ENCODE measurements at places on chromosomes 16 and 17.

- DNase-seq: no peak
Measured at GRCh38 chr16:3609895-3610697, 1.3 kb downstream of the SLX4 start.

DNA sequence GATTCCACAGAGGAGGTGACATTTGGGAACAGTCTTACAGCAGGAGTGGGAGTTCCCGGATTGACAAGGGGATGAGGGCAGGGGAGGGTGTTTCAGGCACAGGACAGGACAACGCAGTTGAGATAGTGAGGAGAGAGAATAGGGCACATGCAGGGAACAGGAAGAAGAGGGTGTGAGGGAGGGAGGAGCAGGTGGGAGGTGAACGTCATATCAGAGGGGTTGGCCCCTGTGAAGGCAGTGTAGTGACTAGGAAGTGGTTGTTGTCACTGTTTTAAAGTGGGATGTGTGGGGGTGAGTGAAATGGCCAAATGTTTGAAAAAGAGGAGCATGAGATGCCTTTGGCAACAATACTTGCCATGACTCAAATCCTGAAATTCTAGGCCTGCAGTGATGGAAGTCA lies 12.2 kb downstream of the PRKCB start:
- DNase-seq: no peak

DNA sequence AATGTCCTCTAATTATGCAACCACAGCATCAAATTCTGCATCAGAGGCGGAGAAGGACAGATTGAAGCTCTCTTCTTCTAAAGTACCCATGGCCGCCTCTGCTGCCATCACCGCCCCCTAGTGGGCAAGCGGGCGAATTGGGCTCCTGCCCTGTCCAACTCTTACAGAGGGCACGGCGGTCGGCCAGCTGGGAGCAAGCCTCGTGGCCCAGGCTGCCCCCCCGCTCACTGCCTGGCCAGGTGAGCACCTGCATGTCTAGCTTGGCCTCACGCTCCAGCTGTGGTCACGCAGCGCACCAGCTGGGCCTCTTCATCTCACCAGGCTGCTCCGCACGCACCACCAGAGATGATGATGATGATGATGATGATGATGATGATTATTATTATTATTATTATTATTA lies 146.1 kb upstream of the TOM1L1 start:
- no peak for DNase-seq

DNA sequence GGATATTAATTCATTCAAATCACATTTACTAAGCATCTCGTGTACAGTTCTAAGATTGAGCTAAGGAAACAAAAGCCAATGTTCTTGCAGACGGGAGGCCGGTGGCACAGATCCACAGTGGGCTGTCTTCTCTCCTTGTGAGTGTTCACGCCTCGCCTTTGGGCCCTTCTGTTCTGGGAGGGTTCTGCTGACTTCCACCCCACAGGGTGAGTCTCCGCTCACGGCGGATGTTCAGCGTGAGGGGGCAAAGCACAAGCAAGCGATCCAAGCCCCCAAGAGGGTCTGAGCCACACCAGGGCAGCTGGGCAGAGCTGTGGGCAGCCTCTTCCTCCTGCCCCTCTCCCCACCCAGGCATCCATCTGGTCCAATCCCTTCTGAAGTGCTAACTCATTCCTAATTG lies 84.3 kb upstream of the DOC2B start:
- no peak for DNase-seq

DNA sequence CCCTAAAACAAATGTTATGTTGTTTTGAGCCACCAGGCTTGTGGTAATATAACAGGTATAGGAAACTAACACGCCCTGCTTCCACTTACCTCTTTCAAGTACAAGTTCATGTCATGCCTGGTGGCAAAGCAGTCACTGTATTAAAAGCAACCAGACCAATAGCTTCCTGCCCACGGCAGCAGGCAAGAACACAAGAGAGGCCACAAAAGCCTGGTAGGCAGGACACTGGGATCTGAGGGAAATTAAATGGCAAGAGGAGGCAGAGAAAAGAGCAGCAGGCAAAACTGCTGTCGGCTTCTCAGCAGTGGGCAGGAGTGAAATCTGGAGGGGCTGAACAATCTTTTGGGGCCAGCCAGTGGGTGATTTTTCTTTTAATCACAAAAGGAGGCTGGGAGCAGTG lies 2.2 kb downstream of the CYTH1 start:
- no peak for DNase-seq

DNA sequence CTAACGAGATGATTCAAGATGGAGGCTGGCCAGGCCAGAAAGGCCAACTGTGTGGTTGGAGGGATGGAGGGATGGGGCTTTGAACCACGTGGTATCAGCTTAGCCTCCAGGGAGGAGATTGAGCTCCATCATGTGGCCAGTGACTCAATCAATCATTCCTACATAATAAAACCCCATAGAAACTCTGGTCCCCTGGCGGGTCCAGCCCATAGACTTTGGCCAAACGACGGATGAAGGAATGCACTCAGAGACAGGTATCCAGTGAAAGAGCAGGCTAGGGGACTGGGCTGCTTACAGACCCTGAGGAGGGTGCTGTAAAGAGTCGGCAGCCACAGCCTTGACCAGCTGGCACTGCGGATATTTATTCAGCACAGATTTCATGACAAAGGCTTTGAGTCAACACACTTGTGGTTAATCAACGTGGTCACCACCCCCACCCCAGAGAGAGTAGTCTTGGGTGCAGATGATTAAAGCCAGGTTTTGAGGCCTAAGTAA lies 308.7 kb upstream of the TNRC6C start:
- no peak for DNase-seq

- no peak for DNase-seq
Measured at GRCh38 chr17:34398990-34399389, 36.0 kb upstream of the CCL1 start.

DNA sequence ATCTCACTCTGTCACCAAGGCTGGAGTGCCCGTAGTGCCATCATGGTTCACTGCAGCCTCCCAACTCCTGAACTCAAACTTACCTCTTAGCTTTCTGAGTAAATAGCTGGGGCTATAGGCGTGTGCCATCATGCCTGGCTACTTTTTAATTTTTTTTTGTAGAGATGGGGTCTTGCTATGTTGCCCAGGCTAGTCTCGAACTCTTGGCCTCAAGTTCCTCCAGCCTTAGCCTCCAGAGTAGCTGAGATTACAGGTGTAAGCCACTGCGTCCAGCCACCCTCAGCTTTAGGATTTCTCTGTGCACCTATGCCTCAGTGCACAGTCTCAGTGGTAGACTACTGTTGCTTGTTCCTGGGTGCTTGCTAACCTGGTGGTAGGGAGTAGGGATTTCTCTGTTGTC lies 5.5 kb downstream of the SLC7A6 start:
- DNase-seq: no peak

- no peak for DNase-seq
Measured at GRCh38 chr16:4811242-4811641, 8.8 kb upstream of the ROGDI start.

DNA sequence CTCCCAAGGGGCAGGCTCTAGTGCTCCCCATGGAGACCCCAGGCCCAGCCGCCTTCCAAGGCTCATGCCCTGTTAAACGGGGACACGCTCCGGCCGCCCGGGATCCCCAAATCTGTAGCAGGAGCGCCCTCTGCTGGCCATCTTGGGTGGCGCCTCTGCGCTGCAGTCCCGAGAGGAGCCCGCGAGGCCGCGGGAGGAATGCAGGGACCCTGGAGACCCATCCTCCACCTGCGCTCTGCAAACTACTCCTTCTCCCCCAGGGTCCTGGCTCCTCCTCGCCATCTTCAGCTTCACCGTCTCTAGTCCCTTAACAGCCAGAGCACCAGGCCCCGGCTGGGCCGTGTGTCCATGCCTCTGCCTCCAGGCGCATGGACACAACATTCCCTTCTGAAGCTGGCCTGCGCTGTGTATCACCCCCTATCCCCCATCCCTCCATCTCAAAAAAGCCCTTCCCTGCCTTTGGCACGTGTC lies 23.6 kb upstream of the KRT17 start:
- DNase-seq: peak; percentile 48

DNA sequence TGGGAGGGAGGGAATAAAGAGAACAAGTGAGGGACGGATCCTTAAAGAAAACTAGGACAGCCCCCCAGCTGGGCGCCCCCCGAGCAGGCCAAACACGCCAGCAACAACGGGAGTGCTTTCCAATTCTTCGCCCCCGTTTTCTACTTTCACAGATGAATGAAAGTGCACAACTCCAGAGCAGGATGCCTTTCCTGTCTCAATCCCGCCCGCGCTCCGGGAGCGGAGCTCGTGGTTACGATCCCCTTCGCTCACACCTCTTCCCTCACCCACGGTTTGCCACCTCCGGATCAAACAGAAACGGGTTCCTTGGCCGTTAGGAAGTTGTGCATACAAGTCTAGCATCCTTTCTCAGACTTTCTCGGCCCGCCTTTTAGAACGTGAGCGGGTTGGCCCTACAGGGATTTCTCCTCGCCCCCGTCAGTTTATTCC lies 680 bp downstream of the SKA2 start:
- DNase-seq: peak; percentile 50

DNA sequence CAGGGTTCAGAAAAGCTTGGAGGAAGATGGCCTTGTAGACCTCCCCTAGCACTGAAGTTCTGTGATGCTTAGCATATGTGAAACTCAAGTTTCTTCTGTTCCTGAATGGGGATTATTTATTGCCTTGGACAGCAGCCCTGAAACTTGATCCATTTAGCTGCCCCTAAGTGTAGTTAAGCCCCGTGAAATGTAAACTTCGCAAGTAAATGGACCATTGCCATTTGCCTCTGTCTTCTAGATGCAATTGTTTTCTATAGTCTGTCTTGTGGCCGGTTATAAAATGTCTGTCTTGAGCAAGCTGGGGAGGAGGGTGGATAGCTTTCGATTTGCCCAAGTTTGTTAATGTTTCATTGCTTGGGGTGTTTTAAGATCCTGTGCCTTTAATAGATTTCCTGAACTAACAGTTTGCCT lies 261.8 kb downstream of the CDH13 start:
- no peak for DNase-seq

DNA sequence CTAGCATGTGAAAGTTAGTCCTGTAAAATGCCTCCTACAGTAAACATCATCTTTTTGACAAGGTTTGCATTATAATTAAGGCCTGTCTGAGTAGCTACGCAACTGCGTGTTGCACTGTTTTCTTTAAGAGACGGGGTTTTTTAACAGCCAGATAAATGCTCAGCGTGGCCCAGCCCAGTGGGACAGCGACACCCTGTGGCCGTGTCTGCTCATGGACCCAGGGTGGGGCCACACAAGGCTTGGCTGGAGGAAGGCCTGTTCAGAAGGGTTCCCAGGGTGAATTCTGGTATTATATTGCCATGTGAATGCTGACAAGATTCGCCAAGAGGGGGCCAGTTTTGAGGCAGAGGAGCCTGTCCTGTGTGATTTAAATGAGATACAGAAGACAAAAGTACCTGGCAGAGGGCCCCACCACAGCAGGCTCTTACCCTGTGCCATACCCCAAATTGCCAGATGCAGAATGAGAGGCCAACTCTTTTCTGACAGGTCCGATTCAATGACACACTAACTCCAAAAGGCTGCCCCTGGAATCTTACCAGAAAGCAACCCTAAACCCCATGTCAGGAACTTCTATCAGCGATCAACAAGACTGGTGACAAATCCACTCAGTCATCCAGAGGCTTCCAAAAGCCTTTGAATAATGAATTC lies 65.9 kb upstream of the IRX6 start:
- DNase-seq: no peak

DNA sequence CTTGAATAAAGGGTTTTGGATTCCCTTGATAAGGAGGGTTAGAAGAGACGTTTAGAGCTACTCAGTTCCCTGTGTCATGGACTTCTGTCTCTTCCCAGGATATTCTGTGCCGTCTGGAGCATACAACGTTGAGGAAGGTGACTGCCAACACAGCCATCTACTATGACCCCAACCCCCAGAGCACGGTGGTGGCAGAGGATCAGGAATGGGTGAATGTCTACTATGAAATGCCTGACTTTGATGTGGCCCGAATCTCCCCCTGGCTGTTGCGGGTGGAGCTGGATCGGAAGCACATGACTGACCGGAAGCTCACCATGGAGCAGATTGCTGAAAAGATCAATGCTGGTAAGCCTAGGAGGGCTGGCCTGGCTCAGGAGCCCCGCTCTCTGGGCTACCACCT lies 24.7 kb downstream of the POLR2A start:
- no peak for DNase-seq

GRCh38 chr17:44279666-44280391 lies 11.9 kb upstream of the SLC4A1 start:
- no peak for DNase-seq

GRCh38 chr17:72463287-72464102 lies 342.7 kb downstream of the SOX9 start:
- no peak for DNase-seq

DNA sequence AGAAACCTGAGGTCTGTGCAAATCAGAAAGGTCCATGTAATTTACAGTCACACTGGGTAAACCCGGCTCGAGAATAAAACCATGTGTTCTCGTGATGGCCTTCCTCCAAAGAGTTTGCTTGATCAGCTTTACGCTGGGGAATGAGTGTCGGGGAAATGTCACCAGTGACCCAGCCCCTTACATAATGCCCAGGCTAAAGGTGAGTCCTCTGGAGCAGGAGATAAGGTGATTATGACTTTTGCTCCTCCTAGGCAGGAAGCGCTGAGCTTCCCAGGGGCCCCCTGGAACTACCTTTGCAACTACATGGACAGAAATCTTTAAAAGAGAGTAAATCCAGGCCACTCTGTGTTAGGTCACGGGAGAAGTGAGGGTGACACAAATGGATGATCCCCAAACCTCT lies 15.7 kb downstream of the SLC6A4 start:
- no peak for DNase-seq

GRCh38 chr17:42894283-42895184 lies 6.1 kb upstream of the G6PC1 start:
- DNase-seq: no peak

- DNase-seq: no peak
Measured at GRCh38 chr17:68036304-68037147, 991 bp downstream of the KPNA2 start.

- DNase-seq: no peak
Measured at GRCh38 chr17:71636644-71637043, 484.2 kb upstream of the SOX9 start.

GRCh38 chr17:5785867-5786509 lies 201.7 kb upstream of the NLRP1 start:
- no peak for DNase-seq
